Naive thymus-derived CD4-positive, alpha-beta T cell (primary cell): ENCODE measurements at places on chromosomes 11 and 22. TPM values are rescaled to one million over a fixed set of nuclear protein-coding genes. Genes with fewer than 3 reads are reported as not detected.
A peak's percentile ranks its signal among the peaks of the same experiment; 100 is the strongest.

F2 gene
- not detected for total RNA-seq

GRCh38 chr11:10197091-10197490 lies 96.9 kb downstream of the SBF2 start:
- H3K27me3 ChIP-seq, result no peaks in the 10 kb centered on the region
- no peak overlapping the region for H3K27ac ChIP-seq

DNA sequence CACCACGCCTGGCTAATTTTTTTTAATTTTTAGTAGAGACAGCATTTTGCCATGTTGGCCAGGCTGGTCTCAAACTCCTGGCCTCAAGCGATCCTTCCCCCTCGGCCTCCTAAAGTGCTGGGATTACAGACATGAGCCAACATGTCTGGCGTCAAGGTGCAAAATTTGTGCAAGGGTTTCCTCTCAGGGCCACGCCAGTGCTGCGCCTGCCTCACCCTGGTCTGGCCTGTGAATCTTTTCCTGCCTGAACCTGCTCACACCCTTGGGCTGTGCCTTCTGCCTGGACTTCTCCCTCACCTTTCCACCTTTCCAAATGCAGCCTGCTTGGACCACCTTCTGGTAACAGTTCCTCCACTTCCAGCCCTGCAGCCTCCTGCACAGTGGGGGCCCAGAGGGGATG lies 43.4 kb downstream of the MCM5 start:
- H3K4me3 ChIP-seq, result no peak overlapping the region
- no peak overlapping the region for H3K27ac ChIP-seq
- no peaks in the 10 kb centered on the region for H3K27me3 ChIP-seq
- H3K36me3 ChIP-seq, result no peaks in the 10 kb centered on the region
- DNase-seq, result no peak

GPR83 gene
- total RNA-seq, result 0.10 and 0.27 TPM in 2 replicates

PKDREJ gene
- total RNA-seq, result not detected

CAVIN3 gene
- total RNA-seq, result not detected

DNA sequence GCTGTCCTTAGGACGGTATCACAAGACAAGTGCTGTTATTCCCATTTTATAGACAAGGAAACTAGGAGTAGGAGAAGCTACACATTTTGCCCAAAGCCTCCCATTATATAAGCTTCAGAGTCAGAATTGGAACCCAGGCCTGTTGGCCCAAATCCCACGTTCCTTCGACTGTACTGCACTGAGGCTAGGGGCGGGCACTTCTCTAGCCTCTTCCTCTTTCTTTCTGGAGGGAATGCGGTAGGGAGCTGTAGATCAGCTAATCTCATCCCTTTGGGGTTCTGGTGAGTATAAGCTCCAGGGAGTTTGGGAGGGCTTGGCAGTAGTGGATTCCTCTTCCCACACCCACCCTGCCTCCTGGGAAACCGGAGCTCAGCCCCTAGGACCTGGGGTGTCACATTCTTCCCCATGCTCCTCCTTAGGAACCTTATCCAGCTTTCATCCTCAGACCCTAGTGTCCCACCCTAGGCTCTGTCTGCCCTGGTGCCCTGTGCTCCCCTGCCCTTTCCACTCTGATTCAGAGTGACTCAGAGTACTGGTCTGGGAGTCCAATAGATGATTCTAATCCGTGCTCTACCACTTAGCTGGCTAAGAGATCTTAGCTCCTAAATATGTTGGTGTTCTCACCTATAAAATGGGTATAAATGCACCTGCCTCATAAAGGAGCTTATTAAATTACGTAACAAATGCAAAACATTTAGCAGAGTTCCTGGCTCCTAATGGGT lies 29.3 kb downstream of the PHLDB1 start:
- no peak overlapping the region for H3K27ac ChIP-seq
- H3K36me3 ChIP-seq, result no peaks in the 10 kb centered on the region
- H3K4me3 ChIP-seq, result no peak overlapping the region
- DNase-seq, result no peak
- no peaks in the 10 kb centered on the region for H3K27me3 ChIP-seq
- H3K4me1 ChIP-seq, result no peaks in the 10 kb centered on the region

DNA sequence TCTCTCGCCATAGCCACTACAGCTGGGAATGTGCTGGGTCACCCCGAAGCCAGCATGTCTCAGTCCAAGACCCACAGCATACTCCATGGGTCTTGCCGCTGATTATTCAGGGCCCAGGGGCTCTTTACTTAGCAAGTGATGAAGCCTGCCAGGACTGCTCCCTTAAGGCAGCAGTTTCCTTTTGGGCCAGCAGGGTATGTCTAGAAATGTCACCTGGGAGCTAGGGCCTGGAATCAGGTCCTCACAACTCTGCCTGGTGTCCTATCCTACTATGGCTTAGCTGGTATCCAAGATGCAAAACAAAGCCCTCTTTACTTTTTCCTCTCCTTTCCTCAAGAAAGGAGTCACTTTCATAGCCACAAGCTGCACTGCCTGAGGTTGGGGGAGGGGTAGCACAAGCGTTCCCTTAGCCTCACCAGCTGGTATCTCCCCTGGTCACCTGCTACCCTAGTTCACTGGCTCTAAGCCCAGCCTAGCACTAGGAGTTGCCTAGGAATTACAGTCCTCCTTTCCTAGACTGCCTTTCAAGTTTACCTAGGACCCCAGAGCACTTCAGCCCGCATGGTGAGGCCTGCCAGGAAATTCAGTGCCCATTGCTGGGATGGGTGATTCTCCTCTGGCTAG lies 22.6 kb upstream of the NCR3LG1 start:
- no peaks in the 10 kb centered on the region for H3K27me3 ChIP-seq
- no peak overlapping the region for H3K27ac ChIP-seq
- no peak for DNase-seq
- no peak overlapping the region for H3K4me3 ChIP-seq
- peaks cover 56% of the 10 kb centered on the region for H3K36me3 ChIP-seq

GRCh38 chr11:29612423-29612822 lies 404.4 kb downstream of the KCNA4 start:
- no peaks in the 10 kb centered on the region for H3K4me1 ChIP-seq
- no peak overlapping the region for H3K27ac ChIP-seq
- DNase-seq, result no peak
- H3K36me3 ChIP-seq, result no peaks in the 10 kb centered on the region
- H3K27me3 ChIP-seq, result no peaks in the 10 kb centered on the region

DNA sequence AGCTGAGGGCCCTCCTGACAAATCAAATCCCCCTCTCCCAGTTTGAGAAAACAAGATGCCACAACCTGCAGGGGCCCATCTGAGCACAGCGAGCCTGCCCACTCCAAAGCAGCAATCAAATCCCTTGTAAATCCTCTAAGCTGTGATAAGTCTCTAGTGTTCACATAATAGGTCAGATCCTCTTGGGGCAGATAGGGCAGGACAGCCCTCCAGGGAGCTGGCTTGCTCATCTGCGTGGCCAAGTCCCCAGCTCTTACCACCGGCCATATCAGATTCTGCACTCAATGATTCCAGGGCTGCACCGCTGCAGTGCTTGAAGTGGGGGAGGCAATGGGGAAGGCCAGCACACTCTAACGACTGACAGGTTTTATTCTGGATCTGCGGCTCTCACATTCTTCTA lies 29.6 kb upstream of the FLI1 start:
- no peak overlapping the region for H3K27ac ChIP-seq
- no peak overlapping the region for H3K4me3 ChIP-seq
- no peak for DNase-seq

GGT1 gene
- 28.8 TPM for total RNA-seq

DNA sequence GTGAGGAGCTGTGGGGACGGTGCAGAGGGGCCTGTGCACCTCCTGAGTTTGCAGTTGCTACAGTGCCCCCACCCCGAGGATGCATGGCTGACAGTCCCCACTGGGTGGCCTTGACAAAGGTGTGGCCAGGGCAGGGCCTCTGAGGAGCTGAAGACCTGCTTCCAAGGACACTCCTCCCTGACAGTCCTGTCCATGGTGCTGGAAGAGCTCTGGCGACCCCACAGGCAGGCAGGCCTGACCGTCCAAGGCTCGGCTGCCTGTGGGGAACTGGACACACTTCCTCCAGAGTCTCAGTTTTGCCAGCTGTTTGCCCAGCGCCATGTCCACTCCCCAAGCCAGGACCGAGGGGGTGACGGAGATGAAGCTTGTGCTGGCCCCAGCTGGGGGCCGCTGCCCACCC lies 32.7 kb downstream of the BRSK2 start:
- no peak overlapping the region for H3K27ac ChIP-seq
- H3K4me1 ChIP-seq, result no peaks in the 10 kb centered on the region
- DNase-seq, result no peak
- no peaks in the 10 kb centered on the region for H3K36me3 ChIP-seq
- no peak overlapping the region for H3K4me3 ChIP-seq

DNA sequence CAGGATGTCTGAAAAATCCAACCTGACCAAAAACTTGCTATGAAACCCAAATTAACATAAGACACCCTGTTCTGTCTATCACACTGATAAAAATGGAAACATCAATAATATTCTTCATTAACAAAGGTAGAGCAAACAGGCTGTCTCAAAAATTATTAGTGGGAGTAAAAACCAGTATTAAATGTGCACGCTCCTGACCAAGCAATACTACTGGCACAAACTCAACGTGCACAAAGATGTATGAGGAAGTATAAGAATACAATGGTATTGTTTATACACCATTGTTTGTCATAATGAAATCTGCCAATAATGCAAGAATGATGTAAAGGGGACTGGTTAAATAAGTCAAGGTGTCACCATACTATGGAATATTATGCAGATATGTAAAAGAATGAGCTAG lies 288.5 kb downstream of the MN1 start:
- H3K27ac ChIP-seq, result no peak overlapping the region
- DNase-seq, result no peak
- H3K27me3 ChIP-seq, result no peaks in the 10 kb centered on the region
- no peaks in the 10 kb centered on the region for H3K4me1 ChIP-seq

DNA sequence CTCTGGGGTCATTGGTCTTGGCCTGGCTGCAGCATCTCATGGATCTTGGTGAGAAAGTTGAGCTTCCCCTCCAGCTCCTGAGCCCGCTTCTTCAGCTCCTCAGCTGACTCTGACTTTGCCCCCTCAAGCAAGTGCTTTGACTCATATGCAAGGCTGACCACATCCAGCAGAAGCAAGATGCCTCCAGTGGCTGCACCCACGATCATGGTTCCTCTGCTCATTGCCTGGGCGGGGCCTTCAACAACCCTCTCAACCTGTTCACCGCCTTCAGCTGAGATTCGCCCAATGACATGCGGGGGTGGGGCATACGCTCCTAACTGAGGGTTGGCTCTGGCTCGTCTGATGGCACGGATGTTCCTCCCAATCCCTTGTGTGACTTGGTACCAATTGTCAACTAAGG lies 11.9 kb downstream of the APOL2 start:
- H3K27ac ChIP-seq, result no peak overlapping the region
- no peaks in the 10 kb centered on the region for H3K27me3 ChIP-seq
- no peak overlapping the region for H3K4me3 ChIP-seq
- no peak for DNase-seq
- H3K36me3 ChIP-seq, result peaks cover 51% of the 10 kb centered on the region
- H3K4me1 ChIP-seq, result no peaks in the 10 kb centered on the region

IGLL1 gene
- total RNA-seq, result not detected

SMIM38 gene
- total RNA-seq, result 0.13 TPM

DNA sequence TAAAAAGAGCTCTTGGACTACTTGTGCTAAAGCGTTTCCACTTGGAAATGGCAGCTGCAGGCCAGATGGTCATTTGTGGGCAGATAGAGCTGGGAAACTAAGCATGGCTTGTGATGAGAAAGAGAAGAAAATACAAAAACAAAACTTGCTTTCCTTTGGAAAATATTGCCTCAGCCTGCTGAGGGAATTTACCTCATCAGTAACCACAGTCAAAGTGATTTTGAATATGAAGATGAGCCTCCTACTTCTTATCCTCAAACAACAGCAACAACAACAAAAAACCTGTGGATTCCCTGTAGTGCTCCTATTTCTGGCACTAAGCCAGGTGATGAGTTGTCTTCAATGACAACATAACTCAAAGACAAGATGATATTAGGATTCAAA lies 62.7 kb upstream of the FIBIN start:
- no peaks in the 10 kb centered on the region for H3K36me3 ChIP-seq
- no peak for DNase-seq
- no peak overlapping the region for H3K27ac ChIP-seq
- no peaks in the 10 kb centered on the region for H3K27me3 ChIP-seq
- no peaks in the 10 kb centered on the region for H3K4me1 ChIP-seq

- peaks cover 18% of the 10 kb centered on the region for H3K4me1 ChIP-seq
- peak; percentile 50 for DNase-seq
- no peaks in the 10 kb centered on the region for H3K27me3 ChIP-seq
- H3K36me3 ChIP-seq, result no peaks in the 10 kb centered on the region
- peak overlapping the region; percentile 26 for H3K4me3 ChIP-seq
- peak overlapping the region; percentile 30 for H3K27ac ChIP-seq
Measured at GRCh38 chr11:48109046-48109666, 107.5 kb upstream of the OR4B1 start.

GRCh38 chr22:49767355-49768062 lies 60.2 kb downstream of the BRD1 start:
- H3K27ac ChIP-seq, result no peak overlapping the region
- DNase-seq, result peak; percentile 44
- no peaks in the 10 kb centered on the region for H3K27me3 ChIP-seq
- no peaks in the 10 kb centered on the region for H3K4me1 ChIP-seq
- H3K36me3 ChIP-seq, result peaks cover 5% of the 10 kb centered on the region
- H3K4me3 ChIP-seq, result no peak overlapping the region

GRCh38 chr11:13252438-13252837 lies 25.2 kb upstream of the BMAL1 start:
- DNase-seq, result no peak
- no peaks in the 10 kb centered on the region for H3K27me3 ChIP-seq
- no peak overlapping the region for H3K4me3 ChIP-seq
- H3K36me3 ChIP-seq, result no peaks in the 10 kb centered on the region
- H3K27ac ChIP-seq, result no peak overlapping the region

SORL1 gene
- total RNA-seq, result 169 and 179 TPM in 2 replicates
